ENCODE measurements at places on chromosomes 7 and 10. TPM values are rescaled to one million over a fixed set of nuclear protein-coding genes. Genes with fewer than 3 reads are reported as not detected.
A peak's percentile ranks its signal among the peaks of the same experiment; 100 is the strongest.

Gene TNPO3
- total RNA-seq = 78.1 TPM

- DNase-seq = no peak
Observed at GRCh38 chr10:13296476-13296875, 3.4 kb downstream of the PHYH start.

DNA sequence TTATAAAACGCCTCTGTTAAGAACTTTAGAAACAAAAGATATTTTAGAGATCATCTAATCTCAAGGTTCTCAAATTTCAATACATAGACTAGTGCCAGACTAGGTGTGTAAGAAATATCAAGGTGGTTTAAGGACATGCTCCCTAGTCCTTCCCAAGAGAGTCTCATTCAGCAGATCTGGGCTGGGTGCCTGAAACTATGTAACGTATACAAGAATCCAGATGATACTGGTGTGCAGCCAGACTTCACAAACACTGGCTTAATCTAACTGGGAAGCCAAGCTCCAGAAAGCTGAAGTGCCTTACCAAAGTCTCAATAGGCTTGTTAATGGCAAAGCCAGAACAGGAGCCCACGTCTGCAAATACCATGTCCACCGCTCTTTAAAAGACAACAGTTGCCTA is 105.0 kb upstream of the AMPH start:
- DNase-seq = no peak

Gene ADAMTS14
- total RNA-seq = under 0.01 TPM

Gene PDSS1
- 8.8 TPM for total RNA-seq

DNA sequence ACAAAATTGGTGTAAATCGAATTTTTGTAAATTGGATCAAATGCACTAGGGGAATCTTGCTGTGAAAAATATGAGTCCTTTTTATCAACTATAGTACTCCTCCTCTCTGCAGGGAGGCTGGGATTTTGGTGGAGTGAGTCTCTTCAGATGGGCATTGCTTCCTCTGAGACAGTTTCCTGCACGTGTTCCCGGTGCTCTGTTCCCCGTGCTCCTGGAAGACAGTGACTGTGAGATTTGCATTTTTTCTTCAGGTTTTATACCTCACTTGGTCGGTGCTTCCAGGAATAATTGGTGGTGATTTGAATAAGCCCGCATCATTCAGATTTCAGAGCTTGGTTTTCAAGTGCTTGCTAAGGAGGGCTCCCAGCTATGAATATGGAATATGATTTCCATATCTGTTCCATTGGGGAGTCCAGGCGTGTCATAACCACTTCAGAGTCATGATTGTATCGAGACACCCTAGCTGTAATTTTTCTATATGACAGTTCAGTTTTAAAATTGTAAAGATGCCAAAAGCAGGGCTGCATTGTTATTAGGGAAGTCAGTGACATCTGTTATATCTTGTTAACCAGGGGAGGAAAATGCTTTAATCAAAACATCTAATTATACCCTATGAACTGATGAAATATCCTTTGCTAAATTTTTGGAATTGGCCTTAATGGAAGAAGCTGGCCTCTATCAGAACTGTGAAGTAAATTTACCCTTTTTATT is 12.3 kb downstream of the AUTS2 start:
- no peak for DNase-seq

DNA sequence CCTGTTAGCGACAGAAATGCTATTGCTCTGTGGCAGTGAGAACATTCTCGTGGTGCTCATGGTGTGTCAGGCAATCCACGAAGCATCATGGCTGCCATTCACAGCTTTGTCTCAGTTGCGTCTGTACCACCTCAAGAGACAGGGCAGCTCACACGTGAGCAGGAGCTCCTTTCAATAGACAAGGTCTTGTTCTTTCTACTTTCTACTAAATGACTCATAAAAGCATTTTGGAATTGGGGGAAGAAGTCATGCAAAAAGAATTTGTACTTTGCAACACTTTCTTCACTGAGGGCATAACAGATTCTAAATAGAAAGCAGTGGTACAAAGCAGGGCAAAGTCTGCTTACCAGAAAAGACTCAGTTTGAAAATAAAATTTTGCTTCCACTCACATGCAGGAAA is 638.5 kb downstream of the PHTF2 start:
- no peak for DNase-seq

- DNase-seq = no peak
Observed at GRCh38 chr7:130275826-130276297, 9.2 kb downstream of the CPA2 start.

- DNase-seq = no peak
Observed at GRCh38 chr7:77831481-77831880, 32.9 kb downstream of the PHTF2 start.

GRCh38 chr10:80660736-80661135 is 123.0 kb downstream of the SH2D4B start:
- no peak for DNase-seq

Gene PDZD7
- total RNA-seq = 0.46 TPM

Gene NUTM2E
- total RNA-seq = 0.07 TPM

Gene CHAT
- not detected for total RNA-seq

Gene RNF148
- total RNA-seq = 0.86 TPM

- DNase-seq = no peak
Observed at GRCh38 chr10:43117777-43118583, 20.3 kb upstream of the CSGALNACT2 start.

Gene ANKIB1
- total RNA-seq = 43.4 TPM

Gene NME8
- total RNA-seq = not detected

DNA sequence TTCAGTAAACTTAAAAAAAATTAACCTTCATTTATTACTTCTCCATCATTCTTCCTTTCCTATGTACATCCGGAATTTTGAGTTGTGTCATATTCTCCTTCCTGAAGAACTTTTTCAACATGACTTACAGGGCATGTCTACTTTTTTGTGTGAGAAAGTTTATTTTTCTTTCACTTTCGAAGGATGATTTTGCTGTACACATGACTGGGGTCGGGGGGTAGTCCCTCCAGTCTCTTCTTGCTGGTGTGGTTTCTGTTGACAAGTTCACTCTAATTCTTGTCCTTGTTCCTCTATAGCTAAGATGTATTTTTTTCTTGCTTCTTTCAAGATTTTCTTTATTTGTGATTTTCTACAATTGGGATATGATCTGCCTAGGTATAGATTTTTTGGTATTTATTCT is 55.8 kb downstream of the INPP5A start:
- DNase-seq = no peak

Gene CCDC172
- total RNA-seq = not detected

Gene PNLIPRP1
- total RNA-seq = not detected

DNA sequence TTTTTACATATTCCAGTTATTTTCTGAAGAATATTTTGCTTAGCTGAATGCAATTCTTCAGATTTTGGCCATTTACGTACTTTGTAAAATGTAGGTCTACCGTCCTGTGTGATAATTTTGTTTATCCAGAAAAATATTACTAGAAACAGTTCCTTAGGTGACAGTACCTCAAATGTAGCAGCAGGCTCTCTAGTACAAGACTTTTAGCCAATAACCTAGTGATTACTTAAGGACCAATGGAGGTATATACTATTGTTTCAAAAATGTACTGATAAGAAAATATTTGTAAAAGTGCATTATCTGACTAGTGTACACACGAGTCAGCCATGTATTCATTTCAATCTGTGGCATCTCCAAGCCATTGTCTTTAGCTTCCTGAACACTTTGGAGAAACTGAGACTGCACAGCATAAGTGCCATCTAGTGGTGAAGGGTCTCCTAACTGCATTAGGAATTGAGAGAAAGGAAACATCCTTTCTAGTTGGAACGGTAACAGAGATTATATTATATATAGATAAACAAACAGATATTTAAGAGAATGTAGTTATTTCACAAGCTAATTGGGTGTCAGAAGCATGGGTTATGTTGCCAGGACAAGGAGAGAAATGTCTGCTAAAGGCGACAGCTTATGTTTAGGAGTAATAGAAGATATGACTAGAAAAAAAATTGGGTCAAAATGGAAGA is 23.7 kb downstream of the RTKN2 start:
- peak; percentile 37 for DNase-seq

DNA sequence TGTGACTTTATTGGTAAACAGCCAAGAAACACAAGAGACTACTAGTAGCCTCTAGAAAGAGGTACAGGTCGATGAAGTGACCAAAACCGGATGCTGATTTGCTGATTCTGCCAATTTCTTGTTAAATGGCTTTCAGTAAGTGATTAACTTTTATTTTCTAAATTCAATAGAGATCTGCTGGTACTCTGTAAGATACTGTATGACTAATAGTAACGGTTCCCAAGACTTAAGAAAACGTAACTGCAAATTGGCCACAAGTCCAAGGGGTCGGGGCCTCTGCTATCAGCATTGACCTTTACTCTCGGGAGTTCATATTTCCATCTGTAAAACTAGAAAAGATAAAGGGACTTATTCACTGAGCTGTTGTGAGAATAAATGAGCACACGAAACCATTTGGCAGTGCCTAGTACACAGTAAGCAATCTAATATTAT is 1.4 kb downstream of the FAM3C start:
- no peak for DNase-seq

DNA sequence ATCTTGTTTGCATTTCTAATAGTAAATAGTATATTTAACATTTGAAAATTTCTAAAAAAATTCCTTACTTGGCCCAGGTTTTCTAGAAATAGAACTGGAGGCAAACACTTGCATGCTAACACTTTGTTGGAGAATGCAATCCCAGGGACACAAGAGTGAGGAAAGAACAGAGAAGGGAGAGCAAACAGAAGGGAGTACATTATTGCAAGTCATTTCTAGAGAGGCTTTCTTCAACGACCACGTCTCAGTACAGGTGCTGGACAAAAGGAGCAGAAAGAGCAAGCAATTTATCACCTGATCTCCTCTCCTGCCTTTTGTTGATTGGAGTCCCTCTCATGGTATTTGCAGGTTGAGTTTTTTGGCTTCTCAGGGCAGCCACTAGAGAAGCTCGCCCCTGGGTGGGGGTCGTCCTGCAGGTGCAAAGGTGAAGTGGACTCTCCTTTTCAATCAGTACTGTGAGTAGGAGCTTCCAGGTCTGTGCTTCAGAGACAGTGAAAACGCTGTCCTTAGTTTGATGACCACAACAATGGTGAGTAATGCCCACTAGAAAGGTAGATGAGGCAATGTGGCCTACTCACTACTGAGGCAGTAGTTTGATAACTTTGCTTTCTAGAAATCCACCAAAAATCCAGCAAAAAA is 5.2 kb downstream of the CPED1 start:
- no peak for DNase-seq

DNA sequence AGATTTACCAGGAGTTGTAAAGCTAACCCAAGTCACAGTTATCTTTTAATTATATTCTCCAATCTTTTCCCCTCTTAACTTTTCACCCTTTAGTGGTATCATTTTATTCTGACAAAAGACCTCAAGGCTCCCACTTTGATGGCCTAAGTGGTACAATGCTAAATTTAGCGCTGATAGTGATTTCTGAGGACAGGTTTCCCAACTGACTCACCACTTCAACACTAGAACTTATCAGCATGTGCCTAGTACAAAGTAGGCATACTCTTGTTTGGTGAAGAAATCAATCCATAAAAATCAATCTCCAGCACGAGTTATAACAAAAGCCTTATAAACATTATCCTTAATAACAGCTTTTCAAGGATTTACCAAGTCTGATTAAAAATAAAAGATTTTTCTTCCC is 7.5 kb downstream of the SNX13 start:
- DNase-seq = no peak

DNA sequence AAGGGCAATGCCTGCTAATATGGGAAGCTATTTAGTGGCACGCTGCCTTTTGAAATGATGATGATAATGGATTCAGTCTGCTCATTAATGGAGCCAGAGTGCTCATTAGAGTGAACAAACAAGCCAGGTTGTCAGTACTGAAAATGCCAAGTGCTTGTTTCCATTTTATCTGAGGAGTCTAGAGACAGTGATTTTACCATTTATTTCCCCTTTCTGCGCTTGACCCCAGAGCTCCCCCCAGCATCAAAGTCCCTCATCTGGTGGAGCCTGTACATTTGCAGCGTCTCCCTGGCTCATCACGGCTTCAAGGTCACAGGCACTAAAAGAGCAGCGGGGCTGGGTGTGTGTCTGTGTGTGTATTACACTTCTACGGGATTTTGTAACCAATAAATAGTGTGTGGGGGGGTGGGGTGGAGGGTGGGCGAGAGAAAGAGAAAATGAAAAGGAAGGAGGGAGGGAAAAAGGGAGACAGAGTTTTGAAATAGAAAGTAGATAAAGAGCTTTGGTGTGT is 553.8 kb downstream of the TFEC start:
- DNase-seq = no peak

Gene FGFBP3
- total RNA-seq = 0.28 TPM

All from pulmonary artery endothelial cell (primary cell).